ENCODE measurements at places on chromosomes 11 and 22. TPM values are rescaled to one million over a fixed set of nuclear protein-coding genes. Genes with fewer than 3 reads are reported as not detected.

Gene ATP5MG
- 76.5 TPM for total RNA-seq

Gene BAIAP2L2
- total RNA-seq, result 0.25 TPM

Gene SNU13
- total RNA-seq, result 57.8 TPM

Gene ELP4
- total RNA-seq, result 26.6 TPM

Gene RFPL2
- total RNA-seq, result 0.49 TPM

Gene RASSF10
- total RNA-seq, result 2.7 TPM

Gene MAP6
- 77.9 TPM for total RNA-seq

Gene DUSP8
- 7.6 TPM for total RNA-seq

Gene ADAMTS8
- 2.0 TPM for total RNA-seq
